HS-27A (cell line): ENCODE measurements at places on chromosomes 12 and 14.

GRCh38 chr14:102565331-102565887 is 27.0 kb upstream of the RCOR1 start:
- DNase-seq: no peak

- no peak for DNase-seq
These were observed 711.9 kb upstream of the TMEM132C start for GRCh38 chr12:127555071-127555470.

- no peak for DNase-seq
These were observed 7.6 kb downstream of the EGLN3 start for GRCh38 chr14:33943096-33943883.

GRCh38 chr12:5506821-5507231 is 74.9 kb downstream of the NTF3 start:
- no peak for DNase-seq

- no peak for DNase-seq
These were observed 39.3 kb upstream of the FRMD6 start for GRCh38 chr14:51612449-51612848.

DNA sequence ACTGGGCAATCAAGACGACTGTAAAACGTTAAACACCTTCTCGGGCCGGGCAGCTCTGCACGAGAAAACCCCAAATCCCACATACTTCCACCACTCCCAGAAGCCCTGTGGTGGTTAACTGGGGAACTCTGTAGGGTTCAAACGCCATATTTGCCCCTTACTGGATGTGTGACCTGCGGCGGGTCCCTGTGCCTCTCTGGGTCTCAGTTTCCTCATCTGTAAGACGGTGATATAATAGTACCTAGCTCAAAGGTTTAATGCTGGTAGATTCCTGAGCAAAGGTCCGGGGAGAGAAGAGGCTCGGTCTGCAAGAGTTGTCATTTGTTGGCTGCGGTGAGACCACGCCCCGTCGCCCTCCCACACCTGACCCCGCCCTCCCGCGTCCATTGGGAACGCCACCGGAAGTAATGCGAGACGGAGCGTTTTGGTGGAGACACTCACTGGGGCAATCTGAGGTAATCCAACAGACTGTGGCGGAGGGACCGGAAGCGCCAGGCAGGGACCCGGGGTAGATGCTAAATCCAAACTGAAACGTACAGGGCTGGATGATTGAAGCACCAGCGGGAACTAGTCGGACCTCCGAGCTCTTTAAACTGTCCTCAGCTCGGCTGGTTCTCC is 661 bp upstream of the OGFOD2 start:
- peak; percentile 95 for DNase-seq

GRCh38 chr12:79895071-79895470 is 39.8 kb downstream of the PPP1R12A start:
- no peak for DNase-seq

GRCh38 chr14:52640137-52640536 is 55.2 kb downstream of the ERO1A start:
- no peak for DNase-seq

GRCh38 chr14:91482263-91483013 is 27.7 kb downstream of the PPP4R3A start:
- DNase-seq: no peak

- no peak for DNase-seq
These were observed 10.0 kb downstream of the PGF start for GRCh38 chr14:74945261-74945851.
